ENCODE measurements at places on chromosomes 11 and 22.

DNA sequence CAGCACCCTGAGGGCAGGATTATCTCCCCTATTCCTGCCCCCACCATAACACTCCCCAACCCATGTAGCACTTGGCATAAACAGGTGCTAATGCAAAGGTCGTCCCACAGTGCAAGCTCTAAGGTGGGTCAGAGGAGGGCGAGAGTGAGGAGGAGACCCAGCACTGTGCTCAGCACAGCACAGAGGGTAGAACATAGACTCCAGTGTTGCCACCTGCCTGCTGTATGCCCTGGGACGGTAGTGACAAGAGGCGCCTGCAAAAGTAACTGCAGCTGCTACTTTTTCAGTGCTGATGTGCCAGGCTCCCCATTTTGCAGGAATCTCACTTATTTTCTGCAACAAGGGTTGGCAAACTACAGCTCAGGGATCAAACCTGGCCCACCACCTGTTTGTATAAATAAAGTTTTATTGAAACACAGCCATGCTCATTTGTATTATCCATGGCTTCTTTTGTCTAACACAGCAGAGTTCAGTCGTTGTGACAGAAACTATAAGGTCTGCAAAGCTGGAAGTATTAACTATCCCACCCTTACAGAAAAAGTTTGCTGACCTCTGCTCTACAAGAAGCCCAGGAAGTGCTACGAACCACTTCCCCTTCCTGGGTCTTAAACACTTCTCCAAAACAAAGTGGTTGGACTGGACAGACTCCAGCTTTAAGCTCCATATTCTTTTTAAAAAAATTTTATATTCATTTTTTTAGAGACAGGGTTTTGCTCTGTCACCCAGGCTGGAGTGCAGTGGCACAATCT, 16.9 kb upstream of the CDC42BPG start:
- no peak for DNase-seq

GRCh38 chr11:47766509-47767227, 473 bp downstream of the FNBP4 start:
- no peak for DNase-seq

DNA sequence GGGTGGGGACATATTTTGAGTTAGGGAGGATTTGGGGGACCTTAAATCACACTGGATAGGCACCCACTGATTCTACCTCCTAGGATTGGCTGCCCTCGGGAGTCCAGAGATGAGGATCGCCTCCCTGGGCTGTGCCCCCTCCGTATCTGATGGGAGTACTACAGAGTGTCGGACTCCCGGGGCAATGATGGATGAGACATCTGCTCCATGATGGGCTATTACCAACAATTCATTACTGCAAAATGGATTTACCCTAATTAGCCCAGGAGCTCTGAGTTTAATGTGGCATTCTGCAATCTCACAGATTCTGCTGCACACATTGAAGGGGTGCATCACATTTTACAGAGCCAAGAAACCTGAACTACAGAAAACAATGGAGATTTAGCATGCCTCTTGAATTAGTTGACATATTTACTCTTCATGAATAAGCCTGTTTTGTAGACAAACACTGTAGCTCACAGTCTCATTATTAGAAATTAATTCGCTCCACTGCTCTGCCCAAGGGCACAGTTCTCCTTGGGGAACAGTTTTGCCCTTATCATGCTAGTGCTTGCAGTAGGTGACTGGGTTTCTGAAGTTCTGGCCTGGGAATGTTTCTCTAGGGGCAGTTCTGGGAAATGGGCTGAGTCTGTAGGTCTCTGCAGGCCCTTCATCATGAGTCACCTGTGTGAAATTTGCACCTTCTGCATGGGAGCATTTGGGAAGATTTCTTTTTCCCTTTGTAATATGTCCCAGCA, 217.1 kb upstream of the PLET1 start:
- DNase-seq: no peak

- DNase-seq: peak; percentile 41
Observed at GRCh38 chr11:113721462-113722066, 15.5 kb upstream of the TMPRSS5 start.

DNA sequence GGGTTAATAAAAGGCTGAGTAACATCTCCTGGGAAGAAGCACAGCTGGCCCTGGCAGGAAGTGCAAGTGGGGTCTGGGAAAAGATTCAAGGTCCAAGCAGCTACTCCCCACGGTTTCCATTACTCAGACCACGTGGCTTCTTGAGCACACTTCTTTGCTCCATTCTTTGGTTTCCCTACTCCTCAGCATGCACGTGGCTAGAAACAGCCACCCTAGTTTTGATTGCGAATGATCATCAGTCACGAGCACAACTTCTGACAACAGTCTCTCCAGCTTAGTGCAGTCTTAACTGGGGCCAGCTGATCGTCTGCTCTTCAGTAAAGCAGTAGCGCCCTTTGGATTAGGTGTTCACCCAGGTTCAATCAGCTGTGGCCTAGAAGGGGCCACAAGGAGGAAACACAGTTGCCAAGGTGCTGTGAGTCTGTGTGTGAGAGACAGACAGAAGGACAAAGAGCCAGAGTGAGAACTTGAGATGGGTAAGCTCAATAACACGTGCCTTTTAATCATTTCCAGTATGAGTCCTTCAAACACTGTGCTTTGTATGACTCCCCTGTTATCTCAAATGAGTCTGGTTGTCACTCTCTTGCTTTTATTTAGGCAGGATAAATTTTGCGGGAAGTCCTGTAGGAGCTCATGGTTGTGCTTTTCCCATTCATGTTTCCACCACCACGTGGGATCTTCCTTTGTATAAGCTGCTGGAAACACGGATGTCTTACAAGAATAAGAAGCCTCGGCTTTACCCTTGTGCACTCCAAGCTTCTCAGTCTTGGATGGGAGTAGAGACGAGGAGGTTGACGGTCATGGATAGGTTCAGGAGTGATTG, 901 bp upstream of the PARVA start:
- DNase-seq: peak; percentile 45

- DNase-seq: no peak
Observed at GRCh38 chr11:44531636-44532035, 33.8 kb upstream of the CD82 start.

GRCh38 chr11:96049426-96049825, 125.5 kb upstream of the MTMR2 start:
- no peak for DNase-seq

- no peak for DNase-seq
Observed at GRCh38 chr22:35835267-35835997, 117.8 kb downstream of the APOL5 start.

DNA sequence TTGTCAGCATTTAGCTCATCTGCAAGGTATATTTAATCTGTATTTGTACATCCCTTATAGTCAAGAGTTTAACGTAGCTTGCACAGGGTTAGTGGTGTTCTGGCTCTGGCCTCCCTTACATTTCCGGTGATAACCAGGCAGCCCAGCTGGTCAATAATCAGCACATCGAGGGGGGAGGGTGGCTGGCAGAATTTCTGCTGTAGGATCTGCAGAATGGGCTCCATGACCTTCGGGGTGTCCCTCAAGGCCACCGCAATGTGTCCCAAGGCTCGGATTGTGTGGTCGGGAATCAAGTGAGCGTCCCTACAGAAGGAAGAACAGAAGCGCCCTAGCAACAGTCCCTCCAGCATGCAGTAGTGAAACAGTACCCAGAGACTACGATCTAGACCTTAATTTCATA, 25.1 kb downstream of the SERPIND1 start:
- no peak for DNase-seq

DNA sequence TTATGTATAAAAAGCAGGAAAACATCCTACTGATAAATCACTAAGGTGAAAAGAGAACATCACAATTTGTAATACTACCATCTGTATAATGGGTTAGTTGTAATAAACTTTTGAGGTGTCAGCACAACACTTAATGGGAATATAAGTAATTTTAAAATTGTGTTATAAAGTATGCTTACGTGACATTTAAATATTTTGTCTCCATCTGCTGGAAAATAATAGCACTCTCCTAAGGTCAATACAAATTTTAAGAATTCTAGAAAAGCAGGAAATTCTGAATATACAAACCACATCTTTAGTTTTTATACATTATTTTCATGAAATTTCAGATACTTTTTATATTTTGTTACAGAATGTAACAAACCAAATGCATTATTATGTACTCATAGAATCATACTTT, 19.5 kb downstream of the CWF19L2 start:
- no peak for DNase-seq

- peak; percentile 16 for DNase-seq
Observed at GRCh38 chr11:31437742-31438435, 68.2 kb downstream of the DNAJC24 start.

DNA sequence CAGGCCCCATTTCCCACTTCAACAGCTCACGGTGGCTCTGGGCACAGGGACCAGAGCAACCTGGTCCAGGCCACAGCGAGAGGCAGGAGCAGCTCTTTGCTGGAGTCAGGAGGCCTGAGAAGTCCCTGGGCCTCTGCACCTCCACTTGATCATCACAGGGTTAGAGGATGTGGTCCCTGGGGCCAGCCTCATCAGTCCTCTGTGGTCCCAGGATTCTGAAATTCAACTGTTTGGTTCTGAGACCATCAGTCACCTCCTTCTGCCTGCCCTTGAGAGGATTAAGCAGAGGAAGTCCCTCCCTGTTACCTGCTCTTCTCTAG, 24.9 kb upstream of the CBX7 start:
- DNase-seq: no peak

GRCh38 chr22:31089160-31090100, 8.3 kb downstream of the SMTN start:
- no peak for DNase-seq

DNA sequence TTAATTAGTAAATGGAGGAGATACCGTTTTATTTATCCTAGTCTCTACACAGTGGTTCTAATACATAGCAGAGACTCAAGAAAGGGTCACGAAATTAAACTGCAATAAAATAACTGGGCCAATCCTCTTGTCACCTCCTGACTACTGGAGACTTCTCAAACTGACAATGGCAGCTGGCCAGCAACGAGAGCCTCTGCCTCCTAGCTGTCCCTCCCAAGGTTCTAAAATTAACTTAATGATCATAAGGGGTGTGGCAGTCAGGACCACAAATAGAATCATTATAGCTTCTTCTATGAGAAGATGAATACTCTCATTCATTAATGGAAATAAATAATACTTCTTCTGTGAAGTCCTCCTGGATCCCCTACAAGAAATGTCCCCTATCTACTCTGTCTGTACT, 63.8 kb upstream of the APOA1 start:
- DNase-seq: no peak

DNA sequence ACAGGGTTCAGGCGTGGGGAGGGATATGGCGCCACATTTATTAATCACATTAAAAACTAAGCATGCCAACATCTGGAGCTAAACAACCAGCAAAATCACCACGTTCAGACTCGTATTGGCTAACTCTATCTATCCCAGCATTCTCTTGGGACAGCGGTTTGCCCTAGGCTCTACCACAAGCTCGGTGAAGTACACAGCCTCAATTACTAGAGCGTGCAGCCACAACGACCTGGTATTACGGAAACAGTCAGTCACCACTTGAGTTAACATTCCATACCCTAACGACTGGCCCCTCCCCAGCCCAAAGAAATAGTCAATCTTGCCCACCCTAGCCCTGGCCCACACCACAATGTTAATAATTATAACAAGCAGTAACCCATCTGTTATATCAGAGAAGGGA, 32.1 kb downstream of the APOL5 start:
- no peak for DNase-seq

- no peak for DNase-seq
Observed at GRCh38 chr11:41081756-41082285, 377.6 kb downstream of the LRRC4C start.

DNA sequence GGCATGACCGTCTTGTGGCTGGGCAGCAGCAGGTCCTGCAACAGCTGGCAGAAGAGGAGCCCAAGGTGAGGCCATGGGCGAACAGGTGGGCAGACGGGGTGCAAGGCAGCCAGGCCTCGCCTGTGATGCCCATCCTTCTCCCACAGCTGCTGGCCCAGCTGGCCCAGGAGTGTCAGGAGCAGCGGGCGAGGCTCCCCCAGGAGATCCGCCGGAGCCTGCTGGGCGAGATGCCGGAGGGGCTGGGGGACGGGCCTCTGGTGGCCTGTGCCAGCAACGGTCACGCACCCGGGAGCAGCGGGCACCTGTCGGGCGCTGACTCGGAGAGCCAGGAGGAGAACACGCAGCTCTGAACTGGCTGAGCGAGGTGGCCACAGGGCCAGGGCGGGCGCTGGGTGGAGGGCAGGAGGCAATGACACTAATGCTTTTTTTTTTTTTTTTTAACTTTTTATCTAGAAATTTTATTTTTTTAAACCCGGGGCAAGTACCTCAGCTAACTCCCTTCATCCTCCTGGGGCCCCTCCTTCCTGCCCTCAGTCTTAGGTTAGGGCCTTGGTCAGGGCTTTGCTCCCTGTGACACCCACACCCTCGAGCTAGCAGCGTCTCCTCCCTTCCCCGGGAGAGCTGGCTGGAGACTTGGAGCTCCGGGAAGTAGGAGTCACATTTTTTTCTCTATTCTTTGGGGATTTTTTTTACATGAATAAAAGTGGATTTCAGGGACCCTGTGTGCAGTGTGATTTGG, 16.0 kb downstream of the PLCB3 start:
- no peak for DNase-seq

GRCh38 chr11:35276396-35277145, 137.6 kb downstream of the CD44 start:
- DNase-seq: no peak

GRCh38 chr11:61896665-61897386, 5.5 kb upstream of the FADS3 start:
- DNase-seq: no peak

DNA sequence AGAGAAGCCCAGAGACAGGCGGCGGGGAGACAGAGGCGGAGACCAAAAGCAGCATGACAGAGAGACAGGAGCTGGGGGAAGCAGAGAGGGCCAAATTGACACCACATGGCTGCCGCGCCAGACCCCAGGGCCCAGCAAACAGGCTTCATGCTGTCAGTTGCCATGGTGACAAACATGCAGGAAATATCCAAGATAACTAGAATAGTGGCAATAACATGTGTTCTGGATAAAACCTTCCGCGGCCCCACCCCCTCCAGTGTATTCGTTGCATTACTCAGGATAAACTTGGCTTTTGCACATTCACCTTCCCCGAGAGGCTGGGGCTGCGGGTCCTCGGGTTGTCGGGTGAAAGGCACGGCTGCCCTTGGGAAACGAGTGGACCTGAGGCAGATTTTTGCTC, 49.9 kb upstream of the CDON start:
- DNase-seq: peak; percentile 93

DNA sequence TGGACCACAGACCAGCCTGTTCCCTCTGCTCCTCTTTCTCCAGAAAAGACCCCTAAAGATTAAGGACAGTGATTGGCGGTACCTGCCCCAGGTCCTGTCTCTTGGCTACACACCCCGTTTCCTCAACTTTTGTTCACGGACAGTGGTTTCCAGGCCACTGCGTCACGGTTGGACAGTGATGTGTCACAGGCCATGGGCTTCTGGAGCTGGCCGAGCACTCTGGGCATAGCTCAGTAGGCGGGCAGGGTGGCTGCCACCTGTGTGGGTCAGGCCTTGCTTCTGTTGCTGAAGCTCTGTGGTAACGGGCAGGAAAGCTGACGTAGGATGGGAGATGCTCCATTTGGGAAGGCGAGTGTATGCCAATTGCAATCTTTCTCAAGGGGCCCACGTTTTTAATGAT, 13.6 kb downstream of the TUB start:
- DNase-seq: no peak

DNA sequence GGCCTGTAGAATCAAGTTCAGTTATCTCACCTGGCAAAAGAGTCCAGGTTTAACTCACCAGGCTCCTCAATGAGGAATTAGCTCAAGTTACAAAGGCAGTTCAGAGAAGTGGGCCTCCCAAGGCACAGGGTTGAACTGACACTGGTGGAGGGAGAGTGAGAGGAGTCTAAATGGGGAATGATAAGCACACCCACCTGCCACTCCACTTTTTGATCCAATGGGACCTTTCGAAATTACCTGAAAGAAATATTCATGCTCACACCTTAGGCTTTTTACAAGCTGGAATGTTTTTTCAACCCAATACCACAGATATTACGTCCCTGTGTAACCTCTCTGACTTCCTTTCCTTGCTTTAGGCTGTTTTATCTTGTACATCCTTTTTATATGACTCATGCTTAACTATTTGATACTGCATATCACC, 642.7 kb upstream of the TENM4 start:
- no peak for DNase-seq
